ENCODE measurements at places on chromosomes 2 and 18.

- DNase-seq: no peak
Observed at GRCh38 chr18:79488311-79489050, 92.8 kb downstream of the NFATC1 start.

- no peak for DNase-seq
Observed at GRCh38 chr2:176067589-176068418, 16.0 kb downstream of the EVX2 start.

GRCh38 chr2:162824304-162824703 is 14.3 kb downstream of the KCNH7 start:
- no peak for DNase-seq

GRCh38 chr2:63792530-63792929 is 49.2 kb upstream of the UGP2 start:
- DNase-seq: no peak

DNA sequence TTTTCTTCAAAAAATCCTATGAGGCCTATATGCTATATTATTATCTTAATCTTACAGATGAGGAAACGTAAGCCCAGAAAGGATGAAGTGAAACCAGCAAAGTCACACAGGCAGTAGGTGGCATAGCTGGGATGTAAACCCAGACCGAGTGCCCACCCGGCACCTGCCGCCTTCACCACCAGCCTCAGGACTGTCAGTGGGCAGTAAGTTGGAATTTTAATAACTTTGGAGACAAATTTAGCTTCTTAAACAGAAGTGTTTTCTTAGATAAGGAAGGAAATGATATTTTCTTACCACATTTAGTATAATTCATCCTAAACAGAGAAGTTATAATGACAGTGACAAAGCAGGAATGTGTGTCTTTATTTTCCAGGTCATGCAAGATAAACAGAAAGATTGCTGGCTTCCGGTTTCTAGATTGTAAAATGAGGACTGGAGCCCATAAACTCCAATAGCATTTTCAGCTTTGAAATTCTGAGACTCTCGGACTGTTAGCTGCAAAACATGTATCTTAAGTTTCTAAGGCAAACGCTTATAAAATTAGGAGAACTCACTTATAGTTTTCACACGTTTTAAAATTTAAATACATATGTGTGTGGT is 59.3 kb downstream of the CD8B2 start:
- DNase-seq: no peak

GRCh38 chr18:78521136-78521535 is 458.5 kb upstream of the SALL3 start:
- no peak for DNase-seq

GRCh38 chr2:182077448-182078142 is 91.9 kb downstream of the PPP1R1C start:
- DNase-seq: no peak

DNA sequence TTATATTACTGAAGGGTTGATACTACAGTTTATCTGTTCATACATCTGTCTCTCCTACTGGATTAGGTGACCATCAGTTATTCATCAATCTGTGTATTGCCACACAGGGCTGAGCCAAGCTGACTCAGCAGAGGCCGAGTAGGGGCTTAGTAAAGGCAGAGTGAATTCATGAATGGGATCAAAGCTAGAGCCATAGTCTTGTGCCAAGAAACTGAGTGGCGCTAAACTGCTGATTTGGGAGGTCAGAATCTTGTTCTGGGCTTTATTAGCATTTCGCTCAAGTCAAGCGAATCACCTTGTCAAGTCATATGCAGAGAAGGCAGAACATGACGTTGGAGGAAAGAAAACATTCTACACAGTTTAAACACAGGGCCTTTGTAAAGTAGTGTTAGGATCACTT is 34.1 kb downstream of the SOCS6 start:
- no peak for DNase-seq

DNA sequence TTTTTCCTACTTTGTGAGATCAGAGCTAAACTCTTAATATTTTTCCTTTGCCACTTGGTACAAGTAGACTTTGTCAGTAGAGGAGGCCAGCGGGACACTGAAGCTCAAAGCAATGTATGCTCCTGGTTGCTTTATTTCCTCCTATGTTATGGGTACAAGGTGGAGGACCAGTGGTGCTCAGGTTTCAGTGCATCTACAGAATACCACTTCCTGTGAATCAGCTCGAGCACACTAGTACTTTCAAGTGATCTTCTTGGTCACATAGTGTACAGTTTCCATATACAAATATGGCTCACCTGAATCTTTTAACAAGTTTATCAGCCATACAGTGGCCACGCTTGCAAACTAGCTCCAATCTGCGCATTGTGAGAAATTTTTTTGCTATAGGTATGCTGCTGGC is 1674.8 kb upstream of the TMEFF2 start:
- DNase-seq: no peak

- DNase-seq: no peak
Observed at GRCh38 chr2:107728586-107728985, 98.1 kb upstream of the RGPD4 start.

GRCh38 chr18:61851940-61852451 is 40.8 kb downstream of the RNF152 start:
- no peak for DNase-seq

GRCh38 chr18:8688816-8689215 is 16.5 kb upstream of the MTCL1 start:
- DNase-seq: no peak

GRCh38 chr2:120934574-120935338 is 199.1 kb downstream of the GLI2 start:
- DNase-seq: no peak

DNA sequence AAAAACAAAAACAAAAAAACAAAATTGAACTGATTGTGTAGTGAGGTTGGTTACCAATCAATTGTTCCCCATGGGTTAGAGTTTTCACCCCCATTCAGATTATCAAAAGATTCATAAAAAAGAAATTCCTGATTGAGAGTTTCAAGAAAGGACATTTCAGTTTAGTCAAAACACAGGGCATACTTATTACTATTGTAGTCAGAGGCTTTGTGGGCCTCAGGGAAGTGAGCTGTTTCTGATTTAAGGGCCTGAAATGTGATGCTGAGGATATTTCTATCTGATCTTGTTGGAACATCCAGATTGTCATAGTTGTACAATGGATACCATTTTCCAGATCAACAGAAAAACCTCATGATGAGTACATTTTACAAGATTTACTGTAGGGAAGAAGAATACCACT is 368.1 kb upstream of the NETO1 start:
- no peak for DNase-seq

DNA sequence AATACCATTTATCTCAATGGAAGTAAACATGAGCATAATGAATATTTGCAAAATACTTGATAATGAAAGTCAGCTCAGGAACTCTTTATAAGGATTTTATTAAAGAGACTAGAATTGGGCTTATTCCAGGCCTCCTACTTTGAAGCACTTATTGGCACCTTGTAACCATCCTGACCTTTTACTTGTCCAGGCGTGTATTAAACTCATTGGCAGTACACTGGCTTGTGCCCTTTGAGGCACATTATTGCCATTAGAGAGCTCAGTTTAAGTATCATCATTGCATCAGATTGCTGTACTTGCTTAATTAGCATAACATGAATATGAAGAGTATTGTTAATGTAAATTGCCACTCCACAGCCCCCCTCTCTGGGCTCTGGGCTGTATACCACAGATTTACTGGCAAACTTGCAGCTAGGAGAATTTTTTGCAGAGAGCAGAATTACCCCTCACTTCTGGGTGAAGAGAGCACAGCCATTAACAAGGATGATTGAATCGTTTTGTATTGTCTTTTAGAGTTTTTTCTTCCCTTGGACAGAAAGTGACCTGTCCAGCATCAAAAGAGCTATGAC is 72.5 kb downstream of the XIRP2 start:
- no peak for DNase-seq

DNA sequence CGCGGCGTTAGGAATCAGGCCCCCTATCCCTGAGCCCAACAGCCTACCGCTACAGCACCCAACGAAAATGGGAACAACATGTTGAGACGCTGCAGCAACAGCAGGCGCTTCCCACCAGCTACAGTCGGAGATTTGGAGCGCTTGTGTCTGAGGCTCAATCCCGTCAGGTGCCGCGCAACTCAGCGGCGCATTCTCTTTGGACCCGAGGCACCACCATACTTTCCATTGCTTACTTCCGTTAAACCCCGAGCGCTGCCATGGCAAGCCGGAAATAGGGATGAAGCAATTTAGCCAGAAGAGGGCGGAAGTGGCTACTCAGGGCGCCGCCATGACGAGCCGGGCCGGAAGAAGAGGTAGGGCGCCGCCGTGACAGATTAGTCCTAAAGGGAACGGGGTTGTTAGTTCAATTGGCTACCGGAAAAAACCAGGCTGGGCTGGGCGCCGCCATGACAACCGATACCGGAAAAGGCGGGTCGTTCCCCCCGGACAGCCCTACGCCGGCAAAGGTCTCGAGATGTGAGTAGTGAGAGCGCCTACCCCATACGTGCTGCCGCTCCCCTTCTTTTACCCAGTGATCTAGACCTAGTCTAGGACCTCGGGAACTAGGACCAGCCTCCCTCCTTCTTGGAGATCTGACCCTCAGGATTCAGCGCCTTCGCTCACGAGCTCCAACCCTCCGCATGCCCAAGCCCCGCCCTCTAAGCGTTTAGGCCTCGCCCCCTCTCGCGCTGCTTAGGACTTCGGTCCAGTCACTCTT is at the start of gene CHCHD5:
TSS of gene CHCHD5 (plus strand) at position 476 of the 757 bp plus-strand sequence. CDS start at position 515, 39 bp downstream.
- peak; percentile 95 for DNase-seq

DNA sequence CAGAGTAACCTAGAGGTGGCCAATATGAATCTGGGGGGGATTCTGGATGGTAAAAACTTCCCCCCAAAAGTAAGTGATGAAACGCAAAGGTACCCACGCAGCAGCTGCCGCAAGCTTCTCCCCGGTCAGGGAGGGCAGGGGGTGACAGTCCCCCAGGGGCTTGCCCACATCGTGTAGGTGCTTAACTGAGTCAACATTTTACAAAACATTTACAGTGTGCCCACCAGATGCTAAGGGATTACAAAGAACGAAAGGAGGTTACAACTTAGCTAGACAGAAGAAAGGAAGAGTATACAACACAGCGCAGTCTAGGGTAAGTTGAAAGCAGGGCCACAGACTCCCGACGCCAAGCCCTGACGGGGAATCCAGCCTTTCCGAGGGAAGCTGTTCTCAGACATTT is 45.6 kb downstream of the LPIN2 start:
- DNase-seq: no peak

- no peak for DNase-seq
Observed at GRCh38 chr18:68507781-68508180, 207.1 kb downstream of the TMX3 start.

DNA sequence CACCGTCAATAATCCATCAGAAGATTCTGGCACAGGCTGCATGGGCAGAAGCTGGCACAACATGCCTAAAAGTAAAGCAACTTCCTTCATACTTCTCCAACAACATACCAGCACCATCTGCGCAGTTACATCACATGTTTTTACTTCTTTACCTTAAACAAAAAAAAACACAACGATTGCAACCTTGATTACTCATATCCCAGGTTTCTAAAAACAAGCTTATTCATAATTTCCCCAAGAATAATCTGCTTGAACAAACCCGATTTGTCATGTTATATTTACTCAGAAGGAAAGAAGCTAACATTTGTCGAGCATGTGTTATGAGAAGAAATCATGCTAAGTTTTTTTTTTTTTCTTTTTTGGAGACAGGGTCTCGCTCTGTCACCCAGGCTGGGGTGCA is 54.7 kb downstream of the THADA start:
- DNase-seq: no peak

DNA sequence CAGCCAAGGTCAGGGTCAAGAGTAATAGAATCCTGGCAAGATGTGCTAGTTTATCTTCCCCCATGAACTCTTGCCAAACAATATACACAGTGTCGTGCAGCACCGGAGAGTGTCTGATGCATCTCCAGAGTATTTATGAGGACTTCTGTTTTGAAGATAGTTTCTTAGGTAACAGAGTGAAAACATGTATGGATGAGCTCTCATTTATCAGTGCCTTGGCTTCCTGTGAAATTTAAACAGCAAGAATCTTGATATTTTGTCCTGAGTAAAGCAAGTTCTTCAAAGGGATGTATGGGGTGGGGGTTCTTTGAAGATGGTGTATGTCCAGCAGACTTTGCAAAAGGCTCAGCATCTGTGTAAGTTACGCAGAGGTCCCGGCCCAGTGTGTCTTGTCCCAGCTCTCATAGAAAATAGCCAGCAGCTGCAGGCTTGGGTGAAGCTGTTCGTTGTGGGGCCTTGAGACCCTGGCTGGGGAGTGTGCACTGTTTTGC is 361.0 kb upstream of the NT5C1B start:
- DNase-seq: no peak

- DNase-seq: no peak
Observed at GRCh38 chr2:163604941-163605555, 130.8 kb downstream of the FIGN start.

GRCh38 chr2:45329045-45329677 is 281.9 kb downstream of the SRBD1 start:
- DNase-seq: no peak

GRCh38 chr18:55585920-55586561 is 2.0 kb downstream of the TCF4 start:
- no peak for DNase-seq

DNA sequence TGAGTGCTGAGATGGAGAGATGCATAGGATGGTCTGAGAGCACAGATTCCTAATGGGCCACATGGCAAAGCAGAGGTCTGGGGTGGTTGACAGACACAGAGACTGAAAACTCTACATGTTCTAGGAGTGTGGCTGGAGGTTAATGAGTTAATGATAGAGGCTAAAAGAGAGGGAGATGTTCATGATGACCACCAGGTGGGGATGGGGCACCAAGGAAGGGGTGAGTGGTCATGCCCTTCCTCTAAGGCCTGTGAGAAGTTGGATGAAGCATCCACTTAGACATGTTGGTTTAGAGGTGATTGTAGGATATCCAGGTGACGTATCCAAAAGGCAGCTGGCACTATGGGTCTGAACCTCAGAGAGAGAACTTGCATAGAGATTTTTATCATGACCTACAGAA is 102.1 kb downstream of the LRP2 start:
- no peak for DNase-seq

DNA sequence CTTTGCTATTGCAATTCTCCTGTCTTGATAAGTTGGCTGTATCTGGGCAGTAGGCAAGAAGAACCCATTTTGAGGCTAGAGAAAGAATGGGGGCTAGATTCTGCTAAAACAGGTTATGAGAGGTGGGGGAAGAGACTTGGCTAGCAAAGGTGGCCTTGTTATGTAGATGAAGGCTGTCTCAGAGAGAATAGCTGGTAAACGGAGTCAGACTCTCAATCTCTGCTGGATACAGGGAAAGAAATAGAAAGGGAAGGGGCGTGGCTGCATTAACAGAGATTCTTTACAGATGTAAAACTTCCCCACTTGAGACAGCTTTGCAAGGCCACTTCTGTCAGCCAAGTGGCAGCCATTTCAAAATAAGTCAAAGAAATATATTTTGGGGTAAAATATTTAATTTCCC is 38.1 kb upstream of the ARHGAP25 start:
- DNase-seq: no peak

DNA sequence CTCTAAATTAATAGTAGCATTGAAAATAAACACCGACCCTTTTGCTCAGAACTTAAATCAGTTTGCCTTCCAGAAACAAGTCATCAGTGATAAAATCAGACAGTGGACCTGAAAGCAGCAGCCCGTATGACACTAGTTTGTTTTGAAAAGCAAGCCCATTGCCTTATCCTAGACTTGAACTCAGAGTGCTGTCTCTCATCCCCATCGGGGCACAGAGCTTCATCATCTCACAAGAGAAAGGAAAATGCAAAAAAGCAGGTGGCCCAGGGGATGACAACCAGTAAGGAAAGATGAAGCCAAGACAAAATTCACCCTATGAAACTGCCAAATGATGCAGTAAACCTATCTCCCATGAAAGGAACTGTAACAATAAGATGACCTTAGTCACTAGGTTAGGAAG is 71.2 kb downstream of the CERKL start:
- no peak for DNase-seq
